Panc1 (cell line): ENCODE measurements at places on chromosomes 2 and 18. TPM values are rescaled to one million over a fixed set of nuclear protein-coding genes. Genes with fewer than 3 reads are reported as not detected.

GNLY gene
- total RNA-seq = not detected

DNA sequence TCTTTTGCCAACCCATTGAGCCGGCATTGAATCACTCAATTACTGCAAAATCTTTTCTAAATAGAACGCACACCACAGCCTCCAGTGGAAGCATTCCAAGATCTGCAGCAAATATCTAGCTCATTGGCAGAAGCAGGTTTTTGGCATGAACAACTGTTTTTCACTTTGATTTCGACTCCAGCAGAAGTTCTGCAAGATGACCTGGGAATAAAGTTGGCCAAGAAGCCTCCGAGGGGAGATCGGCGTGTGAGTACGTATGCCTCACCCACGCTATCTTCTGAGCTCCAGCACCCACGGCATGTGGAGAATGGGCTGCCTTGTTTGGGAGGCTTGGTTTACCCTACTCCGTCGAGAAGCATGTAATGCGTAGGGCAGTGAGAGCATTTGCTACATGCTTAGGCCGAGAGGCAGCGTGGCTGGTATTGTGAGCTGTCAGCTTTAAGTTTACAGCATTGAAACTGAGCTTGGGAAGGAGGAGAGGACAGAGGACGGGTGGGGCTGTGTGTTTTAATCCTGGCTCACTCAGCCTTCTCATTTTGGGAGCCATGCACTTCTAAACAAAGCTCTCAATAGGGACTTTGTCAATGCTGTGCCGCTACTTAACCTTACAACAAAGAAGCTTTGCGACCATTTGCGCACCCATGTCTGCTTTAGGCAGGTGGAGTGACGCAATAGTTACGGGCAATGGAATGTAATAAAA, 10.5 kb downstream of the PCARE start:
- DNase-seq = no peak

LINC00305 gene
- total RNA-seq = not detected

KIAA2012 gene
- total RNA-seq = not detected

DNA sequence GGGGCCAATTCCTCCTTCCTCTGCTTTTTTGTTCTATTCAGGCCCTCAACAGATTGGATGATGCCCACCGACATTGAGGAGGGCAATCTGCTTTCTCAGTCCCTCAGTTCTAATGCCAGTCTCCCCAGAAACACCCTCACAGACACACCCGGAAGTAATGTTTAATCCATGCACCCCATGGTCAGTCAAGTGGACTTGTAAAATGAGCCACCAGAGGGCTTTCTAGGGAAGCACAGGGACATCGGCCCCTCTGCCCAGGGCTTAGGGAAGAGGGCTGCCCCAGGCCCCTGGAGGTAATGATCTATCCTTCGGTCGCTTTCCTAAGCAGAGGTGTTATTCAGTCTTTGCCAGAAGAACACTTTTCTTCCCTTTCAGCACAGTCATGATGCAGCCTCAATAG, 107.4 kb downstream of the PDCL3 start:
- no peak for DNase-seq

GRCh38 chr2:144519934-144520731, at the start of gene ZEB2:
Gene ZEB2 (minus strand): TSS chr2:144520119. CDS start chr2:144517350, 2,769 bp downstream.
- DNase-seq = no peak

GRCh38 chr18:46302528-46303485, 198.6 kb downstream of the HAUS1 start:
- DNase-seq = no peak

GRCh38 chr2:49111006-49111405, 43.3 kb downstream of the FSHR start:
- DNase-seq = no peak

DNA sequence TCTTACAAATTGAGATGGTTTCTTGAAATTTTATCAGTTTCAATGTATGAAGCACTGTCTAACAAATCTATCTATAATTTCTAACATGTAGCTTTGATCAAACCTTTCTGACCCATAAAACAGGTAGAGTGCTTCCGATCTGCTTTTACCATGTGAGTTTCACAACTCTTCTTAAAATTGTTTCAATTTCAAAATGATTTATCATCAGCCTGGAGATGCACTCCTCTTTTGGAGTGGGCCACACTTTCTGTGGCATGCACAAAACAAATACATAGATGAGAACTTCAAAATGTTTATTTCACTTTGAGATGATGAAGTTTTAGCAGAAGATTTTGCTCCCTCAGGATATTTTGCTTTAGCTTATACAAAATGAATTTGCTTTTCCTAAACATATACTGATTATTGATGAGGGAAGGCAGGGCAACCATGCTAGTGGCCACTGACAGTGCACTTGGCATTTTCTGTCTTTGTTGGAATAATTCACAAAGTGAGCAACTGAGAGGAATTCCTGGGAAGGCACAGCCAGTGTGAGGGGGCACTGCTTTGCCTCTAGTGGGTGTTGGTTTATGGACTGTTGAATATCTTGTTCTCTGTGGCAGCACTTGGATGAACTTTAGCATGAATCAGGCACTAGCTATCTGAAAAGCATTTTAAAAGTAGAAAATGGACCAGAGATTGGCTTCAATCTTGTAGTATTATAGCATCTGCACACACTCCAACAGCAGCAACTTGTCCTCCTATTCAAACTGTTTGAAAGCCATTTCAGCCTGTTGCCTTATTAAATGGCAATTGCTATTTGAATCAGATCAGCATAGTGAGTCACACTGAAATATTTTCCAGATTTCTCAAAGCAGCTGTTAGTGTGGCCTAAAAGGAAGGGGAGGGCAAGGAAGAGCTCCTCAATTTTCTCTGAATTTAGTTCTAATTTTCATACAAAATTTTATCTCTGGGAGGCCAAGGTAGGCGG, 193.2 kb downstream of the CCDC85A start:
- DNase-seq = no peak

DNA sequence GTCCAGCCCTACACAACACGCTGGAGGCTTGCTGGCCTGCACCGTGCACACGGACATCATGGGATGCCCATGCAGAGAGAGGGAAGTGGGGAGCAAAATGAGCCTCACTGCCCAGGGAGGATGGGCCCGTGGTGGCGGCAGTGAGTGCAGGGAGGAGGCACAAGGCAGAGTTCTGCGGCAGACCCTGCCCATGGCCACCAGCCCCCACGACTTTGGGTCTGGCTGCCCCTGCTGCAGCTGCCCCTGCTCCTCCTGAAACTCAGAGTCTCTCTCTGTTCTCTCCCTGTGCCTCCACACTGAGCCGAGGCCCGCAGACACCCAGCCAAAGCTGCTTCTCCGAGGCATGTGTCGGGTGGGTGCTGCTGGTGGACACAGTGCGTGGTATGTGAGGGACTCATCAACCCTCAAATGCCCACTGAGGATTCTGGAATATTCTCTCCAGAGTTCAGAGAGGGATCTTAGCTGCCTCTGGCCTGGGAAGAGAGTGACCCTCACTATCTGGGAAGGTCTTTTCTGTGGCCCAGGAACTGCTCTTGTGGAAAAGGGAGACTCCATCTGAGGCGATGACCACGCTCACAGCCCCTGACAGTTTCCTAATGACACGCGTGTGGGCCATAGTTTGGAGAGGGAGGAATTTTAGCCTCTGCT, 45.1 kb upstream of the HPCAL1 start:
- no peak for DNase-seq

GRCh38 chr18:50719471-50720324, 100.1 kb downstream of the MRO start:
- no peak for DNase-seq

DNA sequence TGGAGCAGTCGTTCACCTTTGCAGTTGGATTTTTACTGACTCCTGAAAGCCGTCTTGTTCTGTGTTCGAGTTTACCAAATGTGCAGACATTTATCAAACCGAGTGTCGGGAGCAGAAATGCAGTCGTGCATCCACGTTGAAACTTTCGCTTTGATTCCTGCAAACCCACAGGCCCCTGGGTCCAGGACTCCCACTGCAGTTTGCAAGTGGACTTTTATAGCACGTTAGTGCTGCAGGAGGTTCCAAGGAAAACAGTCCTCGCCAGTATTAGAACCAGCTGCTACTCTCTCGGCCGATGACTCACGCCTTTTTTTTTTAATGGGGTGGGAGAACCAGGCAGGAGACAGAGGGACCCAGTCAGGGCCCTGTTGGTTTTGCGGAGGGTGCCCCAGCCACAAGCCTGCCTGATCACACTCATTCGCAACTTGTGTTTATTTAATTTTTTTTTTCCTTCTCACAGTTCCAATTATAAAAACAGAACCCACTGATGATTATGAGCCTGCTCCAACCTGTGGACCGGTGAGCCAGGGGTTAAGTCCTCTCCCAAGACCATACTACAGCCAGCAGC, 90.1 kb downstream of the NFATC1 start:
- no peak for DNase-seq
